ENCODE measurements at places on chromosomes 16 and 17.

DNA sequence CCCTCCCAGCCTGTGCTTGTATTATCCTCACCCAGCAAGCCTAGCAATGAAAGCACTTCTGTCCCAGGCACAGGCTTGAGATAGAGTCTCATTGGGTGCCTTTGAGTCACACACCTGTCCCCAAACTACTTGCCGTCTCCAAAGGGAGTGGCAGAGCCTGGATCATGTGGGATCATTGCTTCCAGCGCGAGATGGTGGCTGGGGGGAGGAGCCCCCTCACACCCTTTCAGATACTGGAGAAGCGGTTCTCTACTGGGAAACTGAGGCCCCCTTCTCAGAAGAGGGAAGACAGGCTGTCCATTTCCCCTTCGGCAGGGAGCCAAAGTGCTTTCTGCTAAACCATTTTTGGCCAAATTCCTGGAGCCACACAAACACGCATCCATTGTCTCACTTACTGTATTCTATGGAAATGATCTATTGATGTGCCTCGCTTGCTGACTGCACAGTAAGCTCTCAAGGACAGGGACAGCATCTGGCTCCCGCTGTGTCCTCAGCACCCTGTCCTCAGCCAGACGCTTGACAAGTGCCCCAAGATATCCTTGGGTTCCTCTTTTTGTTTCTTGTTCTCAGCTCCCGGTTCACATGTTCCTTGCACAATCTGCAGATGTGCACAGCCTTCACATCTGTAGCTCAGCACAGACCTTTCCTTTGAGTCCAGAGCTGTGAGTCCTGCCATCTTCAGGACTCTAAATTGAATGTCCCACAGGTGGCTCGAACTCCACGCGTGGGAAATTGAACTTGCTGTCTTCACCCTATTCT lies 26.0 kb upstream of the DLX3 start:
- no peak for DNase-seq

GRCh38 chr16:75593825-75594820 lies 27.9 kb downstream of the GABARAPL2 start:
- DNase-seq: peak; percentile 26

GRCh38 chr17:82076018-82076784 lies 10.6 kb upstream of the DUS1L start:
- no peak for DNase-seq

- no peak for DNase-seq
These were observed 27.3 kb downstream of the CENPV start for GRCh38 chr17:16325964-16326363.

All from cardiac fibroblast (primary cell).